ENCODE measurements at places on chromosomes 7 and 10.

- peak; percentile 81 for DNase-seq
These were observed 6.2 kb downstream of the C10orf105 start for GRCh38 chr10:71713135-71714030.

DNA sequence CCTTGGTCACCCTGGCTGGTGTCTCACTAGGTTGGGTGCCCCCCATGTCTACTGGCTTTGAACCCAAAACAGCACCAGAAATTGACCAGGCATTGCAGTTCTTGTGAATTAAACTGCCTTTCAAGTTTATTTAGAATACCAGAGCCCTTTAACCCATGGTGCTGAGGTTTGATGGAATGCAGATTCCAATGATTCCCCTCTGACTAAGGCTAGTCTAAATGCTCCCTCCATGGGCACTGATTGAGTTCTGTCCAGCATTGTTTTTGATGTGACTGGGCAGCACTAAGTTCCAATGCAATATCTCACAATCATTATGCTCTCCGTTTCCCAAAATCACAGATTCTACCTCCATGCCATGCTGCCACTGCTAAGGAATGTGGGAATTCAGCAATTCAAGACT is 1047.4 kb upstream of the LRRN3 start:
- no peak for DNase-seq

DNA sequence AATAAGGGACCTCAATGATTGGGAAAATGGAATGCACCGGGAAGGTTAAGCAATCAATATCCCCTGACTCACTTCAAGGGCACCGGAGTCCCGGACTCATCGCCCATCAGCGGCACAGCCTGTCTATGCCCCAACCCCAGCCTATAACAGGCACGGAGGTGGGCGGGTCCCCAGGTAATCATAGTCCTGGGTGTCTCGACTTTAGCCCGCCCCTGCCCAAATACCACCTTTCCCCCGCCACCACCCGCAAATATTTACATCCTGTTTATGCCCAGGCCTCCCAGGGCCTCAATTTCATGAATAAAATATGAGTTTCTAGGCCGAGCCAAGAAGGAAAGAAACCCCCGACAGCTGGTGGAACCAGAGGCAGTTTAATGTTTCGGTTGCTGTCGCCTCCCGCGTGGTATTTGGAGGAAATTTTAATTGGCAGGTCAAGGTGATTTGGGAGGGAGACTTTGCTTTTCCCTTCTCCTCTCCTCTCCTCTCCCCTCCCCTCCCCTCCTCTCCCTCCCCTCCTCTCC is 15.6 kb upstream of the RFC2 start:
- DNase-seq: peak; percentile 86

DNA sequence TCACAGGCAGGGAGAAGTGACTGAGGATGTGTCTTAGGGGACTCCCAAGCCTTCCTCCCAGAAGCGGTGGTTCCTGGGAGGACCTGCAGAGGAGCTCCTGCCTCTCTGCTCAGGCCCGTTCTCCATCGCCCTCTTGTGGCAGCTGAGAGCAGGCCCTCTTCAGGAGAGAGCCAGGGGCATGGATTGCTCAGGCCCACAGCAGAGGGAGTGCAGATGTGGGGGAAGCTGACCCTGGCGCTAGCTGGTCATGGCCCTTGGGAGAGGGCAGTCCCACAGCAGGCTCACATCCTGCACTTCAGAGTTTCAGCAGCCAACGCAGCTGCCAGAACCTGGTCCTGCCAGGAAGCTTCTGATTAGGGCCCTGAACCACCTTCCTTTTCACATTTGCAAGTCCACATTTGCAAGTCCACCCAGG is 94.8 kb upstream of the TARP start:
- DNase-seq: peak; percentile 93

DNA sequence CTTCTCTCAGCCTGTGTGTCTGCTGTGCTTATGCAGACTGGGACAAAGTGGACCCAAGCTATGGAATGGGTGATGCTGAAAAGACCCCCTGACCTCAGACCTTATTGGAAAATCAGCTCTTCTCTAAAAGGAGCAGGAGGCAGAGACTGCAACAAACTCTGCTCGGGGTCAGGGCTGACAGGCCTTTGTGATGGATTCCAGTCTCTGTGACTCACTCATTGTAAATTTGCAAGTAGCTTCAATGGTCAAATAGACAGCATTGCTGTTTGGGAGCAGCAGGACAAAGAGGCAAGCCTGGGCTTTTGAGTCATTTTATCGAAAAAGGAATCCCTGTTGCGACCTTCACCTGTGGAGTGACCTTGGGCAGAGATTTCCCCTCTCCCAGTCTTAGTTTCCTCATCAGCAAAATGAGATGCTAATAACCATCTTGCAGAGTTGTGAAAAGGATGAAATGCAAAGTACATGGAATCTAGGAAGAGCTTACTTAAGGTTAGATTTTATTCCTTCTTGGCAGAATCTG is 26.1 kb upstream of the GPR26 start:
- DNase-seq: no peak

GRCh38 chr10:7662522-7662921 is 4.2 kb downstream of the ITIH5 start:
- no peak for DNase-seq

GRCh38 chr7:43211693-43212092 is 99.2 kb downstream of the HECW1 start:
- no peak for DNase-seq

GRCh38 chr7:107744345-107744750 is 406 bp downstream of the CBLL1 start:
- DNase-seq: no peak

DNA sequence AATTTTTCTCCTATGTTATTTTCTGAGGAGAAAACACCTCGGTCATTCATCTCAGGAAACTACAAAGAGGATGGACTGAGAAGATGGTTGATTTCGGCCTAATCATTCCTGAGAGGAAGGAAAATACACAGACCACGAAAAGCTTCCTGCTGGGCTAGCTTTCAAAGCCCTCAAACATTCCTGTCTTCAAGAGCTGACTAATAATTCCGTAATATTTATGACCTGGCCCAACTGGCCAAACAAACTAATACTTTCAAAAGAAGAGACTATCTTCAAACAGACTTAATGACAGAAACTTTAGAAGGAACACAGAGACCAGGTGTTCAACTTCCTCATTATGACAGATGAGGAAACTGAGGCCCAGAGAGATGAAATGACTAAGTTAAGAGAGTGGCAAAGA is 215.1 kb upstream of the FRMD4A start:
- no peak for DNase-seq

DNA sequence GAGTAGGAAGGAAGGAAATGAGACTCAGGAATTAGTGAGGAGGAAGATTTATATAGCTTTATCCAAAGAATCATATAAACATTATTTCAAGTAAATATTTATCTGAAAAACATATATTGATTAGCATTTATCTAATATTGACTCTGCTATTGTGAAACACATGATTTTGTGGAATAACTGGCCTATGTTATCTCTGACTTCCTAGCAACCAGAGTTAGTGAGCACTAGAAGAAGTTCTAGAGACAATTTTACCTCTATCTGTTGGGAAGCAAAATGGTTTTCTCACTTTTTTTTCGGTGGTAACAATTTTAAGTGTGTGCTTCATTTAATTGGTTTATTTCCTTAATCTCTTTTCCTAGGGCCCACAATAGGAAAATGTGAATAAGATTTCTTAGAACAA is 21.6 kb downstream of the MDFIC start:
- no peak for DNase-seq

- DNase-seq: no peak
These were observed 56.6 kb downstream of the TASOR2 start for GRCh38 chr10:5741276-5741675.

GRCh38 chr10:70674560-70675495 is 2.5 kb downstream of the ADAMTS14 start:
- DNase-seq: no peak

DNA sequence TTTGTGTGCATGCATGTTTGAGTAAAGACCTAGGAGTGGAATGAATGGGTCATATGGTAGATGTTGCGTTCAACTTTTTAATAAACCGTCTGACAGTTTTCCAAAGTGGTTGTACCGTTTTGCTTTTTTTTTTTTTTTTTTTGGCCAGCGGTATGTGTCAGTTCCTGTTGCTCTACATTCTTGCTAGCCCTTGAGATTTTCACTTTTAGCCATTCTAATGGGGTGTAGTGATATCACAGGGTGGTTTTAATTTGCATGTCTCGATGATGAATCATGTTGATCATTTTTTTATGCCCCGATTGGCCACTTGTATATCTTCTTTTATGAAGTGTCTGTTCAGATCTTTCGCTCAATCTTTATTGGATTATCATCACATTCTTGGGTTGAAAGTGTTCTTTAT is 320.7 kb downstream of the CAMK1D start:
- DNase-seq: no peak

DNA sequence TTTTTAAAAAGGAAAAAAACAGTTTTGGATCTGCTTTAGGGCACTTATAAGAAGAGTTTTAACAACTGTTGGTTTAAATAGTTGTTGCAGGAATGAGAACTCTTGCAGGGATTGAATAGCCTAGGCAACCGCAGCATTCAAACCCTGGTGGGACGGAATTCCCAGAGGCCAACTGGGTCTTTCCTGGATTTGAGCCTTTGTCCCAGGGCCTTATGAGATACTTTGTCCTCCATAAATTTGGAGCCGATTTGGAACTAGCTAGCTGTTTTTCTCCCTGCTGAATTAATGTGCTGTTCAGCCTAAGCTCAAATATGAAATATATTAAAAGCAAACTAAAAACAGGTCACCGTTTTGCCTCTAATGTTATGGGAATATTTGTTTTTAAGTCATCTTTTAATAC is 109.6 kb downstream of the LRMDA start:
- DNase-seq: no peak

- DNase-seq: no peak
These were observed 2.6 kb downstream of the NRG3 start for GRCh38 chr10:81877596-81877995.

GRCh38 chr7:141460781-141461715 is 90.2 kb upstream of the AGK start:
- no peak for DNase-seq

- DNase-seq: no peak
These were observed 377.6 kb downstream of the MDFIC start for GRCh38 chr7:115299397-115300037.

GRCh38 chr7:94391726-94392392 is 2.8 kb upstream of the COL1A2 start:
- peak; percentile 83 for DNase-seq

Data from activated CD4-positive, alpha-beta T cell treated with anti-CD3 and anti-CD28 coated beads, Interleukin-2, amount 10 ng/mL, durations not matched to agents 24 days and 14 days (primary cell).